Activated CD4-positive, alpha-beta T cell treated with anti-CD3 and anti-CD28 coated beads, Interleukin-2, amount 50 U/mL, for 48 hours (primary cell): ENCODE measurements at places on chromosomes 12 and 14.
A peak's percentile ranks its signal among the peaks of the same experiment; 100 is the strongest.

DNA sequence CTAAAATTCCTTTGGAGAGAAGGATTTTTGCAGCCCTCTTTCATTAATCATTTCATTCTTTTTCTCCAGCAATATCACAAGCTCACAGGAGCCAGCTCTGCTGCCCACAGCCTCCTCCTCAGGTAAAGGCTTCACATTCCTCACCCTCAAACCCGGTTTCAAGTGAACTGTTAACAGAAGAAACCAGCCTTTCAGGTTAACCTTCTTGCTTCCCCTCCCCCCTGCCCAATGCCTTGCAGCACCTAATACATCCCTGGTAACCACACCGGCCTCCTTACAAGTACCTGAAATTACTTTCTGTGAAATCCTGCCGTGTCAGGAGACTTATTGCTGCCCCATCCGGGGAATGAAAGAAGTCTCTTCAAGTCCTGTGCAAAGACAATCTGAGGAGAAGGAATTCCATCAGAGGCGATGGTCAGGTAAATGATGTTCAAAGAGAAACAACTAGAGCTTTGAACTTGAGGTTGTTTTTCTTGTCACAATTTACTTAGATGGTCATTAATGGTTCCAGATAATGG is 111.2 kb downstream of the MYRFL start:
- DNase-seq = no peak

- no peak for DNase-seq
These were observed 932.3 kb downstream of the DIO2 start for GRCh38 chr14:79278798-79279644.

DNA sequence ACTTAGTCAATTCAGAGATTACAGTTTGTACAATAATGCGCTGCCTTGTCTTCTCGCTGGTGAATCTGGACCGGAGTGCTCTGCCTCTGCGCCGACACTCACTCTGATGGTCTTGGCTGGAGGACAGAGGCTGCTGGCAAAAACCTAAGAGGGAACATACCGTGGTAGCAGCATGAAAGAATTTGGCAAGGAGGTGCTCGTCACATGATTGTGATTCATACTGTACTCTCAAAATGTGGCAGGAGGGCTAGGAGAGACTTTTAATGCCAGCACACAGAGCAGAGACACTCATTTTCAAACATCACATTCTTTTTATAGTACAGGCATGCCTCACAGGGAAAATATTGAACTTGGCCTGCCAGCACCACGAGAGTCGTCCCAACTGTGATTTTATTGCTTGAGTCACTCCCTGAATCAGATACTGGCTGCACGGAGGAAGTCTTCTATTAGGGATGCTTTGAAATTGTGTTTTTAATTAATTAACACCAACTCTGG is 67.8 kb downstream of the HMGA2 start:
- no peak for DNase-seq

- DNase-seq = no peak
These were observed 120.9 kb upstream of the CAND1 start for GRCh38 chr12:67148265-67148664.

DNA sequence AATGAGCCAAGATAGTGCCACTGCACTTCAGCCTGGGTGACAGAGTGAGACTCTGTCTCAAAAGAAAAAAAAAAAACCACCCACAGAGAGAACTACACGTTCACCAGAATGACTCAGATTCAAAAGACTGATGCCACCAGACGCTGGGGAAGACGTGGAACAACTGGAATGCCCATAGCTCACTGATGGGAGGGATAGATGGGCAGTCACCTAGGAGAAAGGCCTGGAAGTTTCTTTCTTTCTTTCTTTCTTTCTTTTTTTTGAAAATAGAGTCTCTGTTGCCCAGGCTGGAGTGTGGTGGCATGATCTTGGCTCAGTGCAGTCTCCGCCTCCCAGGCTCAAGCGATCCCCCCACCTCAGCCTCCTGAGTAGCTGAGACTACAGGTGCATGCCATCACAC is 10.0 kb upstream of the KLC1 start:
- DNase-seq = no peak

GRCh38 chr12:108638141-108638827 is 4.6 kb upstream of the SELPLG start:
- DNase-seq = no peak

- no peak for DNase-seq
These were observed 39.9 kb upstream of the G2E3 start for GRCh38 chr14:30518867-30519560.

DNA sequence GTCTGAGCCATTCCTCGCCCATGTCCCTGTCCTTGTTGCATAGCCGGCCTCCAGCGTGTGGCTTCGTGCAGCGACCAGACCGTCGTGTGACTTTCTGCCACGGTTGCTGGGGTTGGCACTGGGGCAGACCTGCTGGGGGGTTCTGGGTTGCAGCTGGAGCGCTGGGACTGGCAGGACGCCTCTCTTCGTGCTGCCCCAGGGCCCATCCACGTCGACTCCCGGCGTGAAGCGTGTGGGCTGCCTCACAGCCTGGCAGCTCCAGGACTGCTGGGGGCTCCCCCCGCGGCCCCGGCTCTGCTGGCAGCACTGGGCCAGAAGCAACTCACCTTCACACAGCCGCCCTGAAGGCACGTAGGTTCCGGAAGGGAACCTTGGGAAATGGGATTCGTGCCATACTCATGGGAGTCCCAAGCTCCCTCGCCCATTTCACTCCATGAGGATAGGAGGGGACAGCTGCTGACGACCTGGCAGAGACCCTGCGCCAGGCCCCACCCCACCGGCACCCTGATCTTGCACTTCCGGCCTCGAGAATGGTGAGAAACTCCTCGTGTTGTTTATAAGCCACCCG is 51.9 kb downstream of the GALNT9 start:
- no peak for DNase-seq

GRCh38 chr14:50631408-50631821 is 36.7 kb downstream of the SAV1 start:
- DNase-seq = no peak

DNA sequence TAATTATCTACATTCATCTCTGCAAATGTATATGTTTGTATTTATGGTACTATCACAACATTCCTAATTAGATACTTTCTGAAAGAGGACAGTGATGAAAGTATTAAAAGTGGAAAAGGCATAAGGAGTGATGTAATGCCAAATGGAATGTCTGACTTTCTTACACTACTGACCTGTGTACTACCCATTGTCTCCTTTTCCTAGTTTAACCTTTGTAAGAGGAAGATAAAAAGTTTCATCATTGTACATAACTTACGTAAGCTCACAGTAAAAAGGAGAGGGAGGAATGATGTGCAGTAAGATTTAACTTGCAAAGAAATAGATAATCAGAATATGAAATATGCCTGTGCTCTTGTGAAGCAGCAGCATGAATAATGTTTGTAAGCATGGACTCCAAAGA is 55.9 kb downstream of the SOX5 start:
- DNase-seq = no peak

DNA sequence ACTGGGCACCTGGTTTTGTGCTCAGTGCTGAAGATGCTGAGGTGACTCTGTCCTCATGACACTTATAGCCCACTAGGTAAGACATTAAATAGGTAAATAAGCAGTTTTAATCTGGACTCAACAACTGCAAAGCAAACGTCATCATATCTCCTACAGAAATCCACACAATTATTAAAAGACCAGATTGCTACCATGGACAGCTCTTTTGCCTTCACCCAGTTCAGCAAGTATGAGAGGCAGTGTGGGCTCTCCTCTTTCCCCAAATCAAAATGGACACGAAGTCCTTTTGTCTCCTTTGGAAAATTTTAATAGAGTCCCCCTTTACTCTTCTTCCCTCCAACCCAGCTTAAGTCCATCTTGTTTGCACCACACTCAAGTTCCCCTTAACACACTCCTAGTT is 171.1 kb downstream of the RPAP3 start:
- no peak for DNase-seq

DNA sequence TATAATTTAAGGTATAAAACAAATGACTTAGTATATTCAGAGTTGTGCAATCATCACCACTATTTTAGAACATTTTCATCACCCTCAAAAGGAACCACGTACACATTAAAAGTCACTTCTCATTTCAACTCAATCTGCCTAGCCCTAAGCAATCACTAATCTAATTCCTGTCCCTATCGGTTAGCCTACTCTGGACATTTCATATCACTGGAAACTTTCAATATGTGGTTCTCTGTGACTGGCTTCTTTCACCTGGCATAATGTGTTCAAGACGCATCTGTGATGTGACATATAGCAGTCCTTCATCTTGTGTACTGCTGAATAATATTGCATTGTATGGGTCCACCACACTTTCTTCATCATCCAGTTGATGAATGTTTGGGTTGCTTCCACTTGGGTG is 15.4 kb upstream of the PIWIL1 start:
- DNase-seq = no peak

DNA sequence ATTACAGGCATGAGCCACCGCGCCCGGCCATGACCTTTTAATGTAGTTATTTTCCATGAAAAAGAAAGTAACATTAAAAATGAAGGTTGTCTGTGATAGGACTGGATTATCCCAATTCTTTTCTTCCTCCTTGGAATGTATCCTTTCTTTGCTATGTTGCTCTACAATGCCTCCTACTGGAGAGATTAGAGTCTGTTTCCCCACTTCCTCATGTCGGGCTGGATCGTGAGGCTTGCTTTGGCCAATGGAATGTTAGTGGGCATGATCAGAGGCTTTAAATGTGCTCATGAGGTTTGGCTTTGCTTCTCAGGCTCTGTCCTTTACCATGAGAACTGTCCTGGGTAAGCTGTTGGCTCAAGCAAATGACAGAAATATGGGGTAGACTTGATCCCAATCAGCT is 34.7 kb upstream of the SOCS2 start:
- no peak for DNase-seq

- no peak for DNase-seq
These were observed 114.4 kb upstream of the TMEM233 start for GRCh38 chr12:119479121-119479561.

DNA sequence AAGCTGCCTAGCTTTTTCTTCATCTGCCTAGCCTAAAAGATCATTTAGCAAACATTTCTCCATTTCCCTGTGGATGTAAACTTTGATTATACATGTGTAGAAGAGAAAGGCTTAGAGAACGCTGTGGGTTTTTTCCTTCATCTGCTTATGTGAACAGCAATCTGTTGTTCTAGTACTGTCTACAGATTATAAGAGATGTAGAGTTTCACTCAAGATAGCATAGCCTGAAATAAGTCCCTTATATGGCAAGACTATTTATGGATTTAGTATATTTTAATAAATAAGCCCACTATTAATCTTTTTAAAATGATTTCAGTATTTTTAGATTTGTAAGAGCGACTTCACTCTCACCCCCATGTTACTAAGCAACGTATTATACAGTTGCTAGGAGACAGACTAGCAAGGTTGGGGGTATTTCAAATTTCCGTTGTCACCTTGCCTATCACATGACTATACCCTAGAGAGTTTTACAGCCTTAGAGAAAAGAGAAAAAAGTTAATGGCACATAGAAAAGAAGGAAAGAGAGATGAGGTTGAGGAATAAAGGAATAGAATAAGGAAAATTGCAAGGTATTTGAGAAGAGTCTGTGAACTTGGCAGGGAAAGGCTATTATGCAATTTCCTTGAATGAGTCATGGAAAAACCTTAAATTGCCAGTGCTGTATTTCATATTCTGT is 12.2 kb upstream of the TUBA1A start:
- DNase-seq = no peak

- DNase-seq = peak; percentile 83
These were observed 836 bp downstream of the EVL start for GRCh38 chr14:100065942-100066574.

GRCh38 chr12:27013611-27014084 is 536 bp downstream of the TM7SF3 start:
- DNase-seq = no peak

- no peak for DNase-seq
These were observed 439.1 kb downstream of the NPAS3 start for GRCh38 chr14:33377596-33378390.

DNA sequence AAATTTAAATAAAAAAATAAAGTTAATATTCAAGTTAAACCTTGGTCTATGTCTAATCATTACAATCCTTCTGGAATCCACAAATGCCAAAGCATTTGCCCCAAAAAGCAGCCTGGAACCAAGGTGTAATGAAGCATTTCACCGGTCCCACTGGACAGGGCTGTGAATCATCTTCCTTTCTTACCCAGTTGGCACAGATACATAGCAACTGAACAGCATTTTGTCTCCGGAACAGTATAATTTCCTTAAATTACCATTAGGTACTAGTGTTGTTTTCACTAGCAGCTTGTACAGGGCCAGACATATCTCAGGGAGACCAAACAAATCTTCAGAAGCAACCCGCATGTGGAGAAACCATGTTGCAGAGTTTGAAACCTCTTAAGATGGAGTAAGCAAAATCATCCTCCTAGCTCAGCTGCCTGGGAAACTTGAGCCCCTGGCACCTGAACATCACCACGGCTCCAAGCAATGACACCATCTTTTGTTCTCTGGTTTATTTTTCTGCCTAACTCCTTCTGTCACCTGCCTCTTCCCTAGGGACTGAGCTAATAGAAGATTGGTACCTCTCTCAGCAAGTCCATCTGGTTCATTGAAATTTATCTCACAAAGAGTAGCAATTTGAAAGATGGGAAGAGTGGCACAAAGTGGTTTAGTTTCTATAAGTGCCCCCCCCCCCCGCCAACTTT is 17.9 kb upstream of the MDM1 start:
- DNase-seq = no peak

- DNase-seq = no peak
These were observed 55.7 kb downstream of the ITPK1 start for GRCh38 chr14:93059917-93060545.

DNA sequence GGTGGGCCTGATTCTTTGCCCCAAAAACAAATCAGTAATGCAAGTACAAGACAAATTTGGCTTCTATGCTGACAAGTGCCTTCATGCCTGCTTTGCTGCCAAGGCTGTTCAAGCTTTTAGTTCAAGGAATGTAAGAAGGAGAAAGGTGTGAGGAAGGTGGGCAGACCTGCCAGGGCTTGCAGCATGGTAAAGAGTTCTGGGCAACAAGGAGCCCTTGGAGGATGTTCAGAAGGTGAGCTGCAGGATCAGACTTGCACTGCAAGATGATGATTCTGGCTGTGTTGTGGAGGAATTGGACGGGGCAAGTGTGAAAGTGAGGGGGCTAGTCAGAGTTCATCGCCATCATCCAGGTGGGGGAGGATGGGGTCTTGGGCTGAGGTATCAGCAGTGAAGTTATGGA is 167.9 kb downstream of the NUAK1 start:
- no peak for DNase-seq

GRCh38 chr12:67410667-67411067 is 141.5 kb downstream of the CAND1 start:
- DNase-seq = no peak

GRCh38 chr12:12194206-12194605 is 72.6 kb downstream of the LRP6 start:
- DNase-seq = no peak

GRCh38 chr12:1852076-1852475 is 31.7 kb downstream of the LRTM2 start:
- no peak for DNase-seq

DNA sequence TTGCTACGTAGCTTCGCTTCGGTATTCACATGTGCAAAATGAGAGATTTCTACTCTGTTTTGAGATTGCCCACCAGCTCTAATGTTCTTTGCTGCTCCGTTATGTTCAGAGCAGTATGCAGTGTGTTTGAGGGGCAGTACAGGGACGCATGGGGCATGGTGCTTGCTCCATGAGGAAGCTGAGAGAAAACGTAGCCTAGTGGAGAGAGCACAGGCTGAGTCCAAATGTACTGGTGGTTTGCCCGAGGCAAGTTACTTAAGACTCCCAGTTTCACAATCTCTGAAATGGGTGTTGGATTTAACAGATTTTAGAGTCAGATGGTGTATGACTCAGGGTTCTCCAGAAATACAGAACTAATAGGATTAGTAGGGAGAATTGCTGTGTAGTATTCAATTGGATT is 310.5 kb downstream of the ETNK1 start:
- DNase-seq = no peak
